ENCODE measurements at places on chromosomes 12 and 14. TPM values are rescaled to one million over a fixed set of nuclear protein-coding genes. Genes with fewer than 3 reads are reported as not detected.

The LYZ gene
- not detected for total RNA-seq

The GPR84 gene
- total RNA-seq, result not detected

The OTOGL gene
- total RNA-seq, result 0.28 TPM

The TGM1 gene
- total RNA-seq, result 0.56 TPM

The OR6C2 gene
- total RNA-seq, result not detected

DNA sequence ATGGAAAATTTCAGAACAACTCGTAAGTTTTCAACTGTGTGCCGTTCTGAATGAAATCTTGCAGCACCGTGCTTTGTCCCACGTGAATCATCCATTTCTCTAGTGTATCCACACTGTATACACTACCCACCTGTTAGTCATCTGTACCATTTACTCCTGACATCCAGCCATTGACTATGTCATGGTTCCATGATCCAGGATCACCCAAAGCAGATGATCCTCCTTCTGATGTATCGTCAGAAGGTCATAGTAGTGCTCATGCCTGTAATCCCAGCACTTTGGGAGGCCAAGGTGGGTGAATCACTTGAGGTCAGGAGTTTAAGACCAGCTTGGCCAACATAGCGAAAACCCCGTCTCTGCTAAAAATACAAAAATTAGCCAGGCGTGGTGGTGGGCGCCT lies 122.9 kb downstream of the PPHLN1 start:
- H3K4me1 ChIP-seq, result no peaks in the 10 kb centered on the region
- H3K36me3 ChIP-seq, result peaks cover 6% of the 10 kb centered on the region
- no peaks in the 10 kb centered on the region for H3K27me3 ChIP-seq

GRCh38 chr14:56367416-56367815 lies 212.2 kb upstream of the TMEM260 start:
- H3K4me3 ChIP-seq, result no peak overlapping the region
- no peak overlapping the region for H3K27ac ChIP-seq
- H3K27me3 ChIP-seq, result no peaks in the 10 kb centered on the region
- DNase-seq, result no peak
- H3K36me3 ChIP-seq, result no peaks in the 10 kb centered on the region

GRCh38 chr12:101051901-101052550 lies 158.0 kb downstream of the SLC5A8 start:
- DNase-seq, result peak; percentile 81
- peak overlapping the region; percentile 48 for H3K27ac ChIP-seq
- peaks cover 4% of the 10 kb centered on the region for H3K4me1 ChIP-seq

DNA sequence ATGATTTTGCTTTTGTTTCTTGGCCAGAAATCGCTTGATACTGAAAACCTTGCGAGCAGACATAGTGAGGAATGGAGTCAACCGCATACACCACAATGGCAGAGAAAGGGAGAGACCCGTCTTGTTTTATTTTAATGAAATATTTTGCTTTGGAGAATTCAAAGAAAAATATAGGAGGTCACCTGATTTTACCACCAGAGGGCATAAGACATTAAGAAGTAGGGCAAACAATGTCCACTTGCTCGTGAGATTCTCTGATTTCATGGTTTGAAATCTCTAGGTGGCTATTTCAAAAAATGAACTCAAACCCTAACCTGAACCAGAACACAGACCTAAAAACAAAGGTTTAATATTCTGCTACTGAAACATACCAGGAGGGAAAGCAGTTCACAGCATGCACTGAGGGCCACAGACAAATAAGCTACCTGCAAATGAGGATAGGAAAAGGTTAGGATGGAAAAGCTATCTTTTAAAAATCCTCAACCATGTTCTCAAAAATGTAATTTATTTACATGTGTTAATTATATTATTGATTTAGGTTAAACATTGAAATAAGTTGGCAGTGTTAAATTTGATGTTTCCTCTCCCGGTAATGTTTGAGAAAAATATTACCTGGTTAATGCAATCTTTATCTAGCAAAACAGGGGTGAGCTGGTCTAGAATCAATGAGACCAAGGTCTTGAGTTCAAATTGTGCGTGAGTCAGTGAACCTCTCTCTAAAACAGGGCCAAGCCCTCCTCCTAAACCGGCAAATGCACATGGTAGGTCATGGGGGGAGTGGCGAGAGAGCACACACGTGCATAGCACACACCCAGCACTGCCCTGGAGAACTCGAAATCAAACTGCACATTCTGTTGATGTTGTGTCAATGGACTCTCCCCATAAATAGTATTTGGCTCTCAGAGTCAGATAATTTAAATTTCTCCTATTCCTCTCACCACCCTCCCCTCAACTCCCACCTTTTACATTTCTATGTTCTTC lies 12.5 kb downstream of the IFNG-AS1 start:
- no peak overlapping the region for H3K27ac ChIP-seq
- peaks cover 2% of the 10 kb centered on the region for H3K4me1 ChIP-seq
- H3K4me3 ChIP-seq, result no peak overlapping the region

- H3K4me1 ChIP-seq, result peaks cover 11% of the 10 kb centered on the region
- DNase-seq, result no peak
- no peak overlapping the region for H3K27ac ChIP-seq
- no peaks in the 10 kb centered on the region for H3K36me3 ChIP-seq
- no peaks in the 10 kb centered on the region for H3K27me3 ChIP-seq
Observed at GRCh38 chr12:22272335-22273151, 62.0 kb downstream of the ST8SIA1 start.

DNA sequence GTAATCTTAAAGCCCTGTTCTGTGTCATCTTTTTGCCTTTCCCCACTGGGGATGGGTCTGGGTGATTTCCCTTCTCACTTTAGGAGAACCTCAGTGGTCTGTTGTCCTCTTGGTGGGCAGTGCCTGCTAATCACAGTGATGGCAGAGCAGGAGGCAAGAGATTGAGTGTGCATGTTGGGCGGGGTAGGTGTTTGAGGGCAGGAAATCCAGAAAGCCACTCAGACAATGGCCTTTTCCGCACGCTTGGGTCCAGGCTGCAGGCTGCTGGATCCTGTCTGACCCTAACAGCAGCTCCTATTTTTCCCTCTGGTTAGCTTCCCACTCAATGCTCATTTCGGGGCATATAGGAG lies 13.7 kb upstream of the ITGA5 start:
- peaks cover 22% of the 10 kb centered on the region for H3K4me1 ChIP-seq
- no peaks in the 10 kb centered on the region for H3K27me3 ChIP-seq
- H3K36me3 ChIP-seq, result no peaks in the 10 kb centered on the region
- no peak overlapping the region for H3K4me3 ChIP-seq

DNA sequence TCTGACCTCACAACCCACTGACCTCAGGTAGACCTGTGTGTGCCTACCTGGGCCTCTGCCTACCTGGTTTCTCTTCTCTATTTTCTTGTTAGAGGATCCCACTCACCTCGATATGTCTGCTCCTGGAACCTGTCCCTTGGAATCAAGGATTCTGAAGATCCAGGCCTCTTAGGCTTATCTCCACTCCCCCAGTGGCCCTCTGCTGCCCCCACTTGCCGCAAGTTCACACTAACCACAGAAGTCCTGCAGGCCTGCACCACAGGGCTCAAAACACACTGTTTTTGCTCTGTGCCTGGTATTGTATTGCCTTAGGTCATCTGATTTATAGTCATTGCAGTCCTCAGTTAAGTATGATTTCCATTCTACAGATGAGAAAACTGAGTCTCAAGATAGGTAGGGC lies 15.3 kb upstream of the NRXN3 start:
- no peaks in the 10 kb centered on the region for H3K4me1 ChIP-seq
- no peak for DNase-seq
- H3K27ac ChIP-seq, result no peak overlapping the region
- no peaks in the 10 kb centered on the region for H3K27me3 ChIP-seq
- H3K36me3 ChIP-seq, result no peaks in the 10 kb centered on the region

GRCh38 chr14:105197211-105197641 lies 16.1 kb upstream of the NUDT14 start:
- H3K4me3 ChIP-seq, result no peak overlapping the region
- no peak overlapping the region for H3K27ac ChIP-seq
- DNase-seq, result peak; percentile 35
- H3K36me3 ChIP-seq, result no peaks in the 10 kb centered on the region
- peaks cover 10% of the 10 kb centered on the region for H3K4me1 ChIP-seq

DNA sequence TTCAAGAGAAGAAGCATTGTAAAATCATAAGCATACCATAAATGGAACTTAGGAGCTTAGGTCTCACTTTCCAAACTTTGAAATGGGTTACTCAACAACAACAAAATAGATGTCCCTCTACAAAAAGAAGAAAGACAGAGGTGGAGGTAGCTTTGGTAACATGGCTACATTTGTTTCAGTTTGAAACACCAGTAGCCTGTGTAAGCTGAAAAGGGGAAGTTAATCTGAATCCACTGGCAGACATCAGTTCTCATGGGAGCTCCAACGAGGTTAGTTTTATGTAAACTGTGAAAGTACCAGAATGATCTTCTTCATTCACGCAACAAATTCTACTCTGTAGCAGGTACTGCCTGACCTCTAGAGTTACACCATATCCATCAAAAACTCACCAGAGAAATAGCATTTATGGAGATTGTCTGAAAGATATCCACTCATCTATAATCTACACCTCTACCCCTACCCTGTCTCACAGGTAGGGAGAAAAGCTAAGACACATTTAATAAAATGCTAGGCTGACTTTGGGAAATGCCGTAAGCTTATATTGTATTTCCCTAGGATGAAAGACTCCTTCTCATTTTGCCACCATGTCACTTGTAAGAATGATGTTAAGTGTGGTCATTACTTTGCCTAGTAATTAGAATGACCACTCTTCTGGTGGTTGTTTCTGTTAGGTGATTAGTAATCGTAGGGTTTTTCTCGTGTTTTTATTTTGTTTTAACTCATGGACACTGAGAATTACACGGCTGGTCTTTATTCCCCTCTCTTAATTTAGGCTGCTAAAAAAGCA lies 224.1 kb downstream of the ASCL1 start:
- no peak overlapping the region for H3K4me3 ChIP-seq
- H3K27ac ChIP-seq, result no peak overlapping the region
- no peaks in the 10 kb centered on the region for H3K36me3 ChIP-seq
- DNase-seq, result no peak

DNA sequence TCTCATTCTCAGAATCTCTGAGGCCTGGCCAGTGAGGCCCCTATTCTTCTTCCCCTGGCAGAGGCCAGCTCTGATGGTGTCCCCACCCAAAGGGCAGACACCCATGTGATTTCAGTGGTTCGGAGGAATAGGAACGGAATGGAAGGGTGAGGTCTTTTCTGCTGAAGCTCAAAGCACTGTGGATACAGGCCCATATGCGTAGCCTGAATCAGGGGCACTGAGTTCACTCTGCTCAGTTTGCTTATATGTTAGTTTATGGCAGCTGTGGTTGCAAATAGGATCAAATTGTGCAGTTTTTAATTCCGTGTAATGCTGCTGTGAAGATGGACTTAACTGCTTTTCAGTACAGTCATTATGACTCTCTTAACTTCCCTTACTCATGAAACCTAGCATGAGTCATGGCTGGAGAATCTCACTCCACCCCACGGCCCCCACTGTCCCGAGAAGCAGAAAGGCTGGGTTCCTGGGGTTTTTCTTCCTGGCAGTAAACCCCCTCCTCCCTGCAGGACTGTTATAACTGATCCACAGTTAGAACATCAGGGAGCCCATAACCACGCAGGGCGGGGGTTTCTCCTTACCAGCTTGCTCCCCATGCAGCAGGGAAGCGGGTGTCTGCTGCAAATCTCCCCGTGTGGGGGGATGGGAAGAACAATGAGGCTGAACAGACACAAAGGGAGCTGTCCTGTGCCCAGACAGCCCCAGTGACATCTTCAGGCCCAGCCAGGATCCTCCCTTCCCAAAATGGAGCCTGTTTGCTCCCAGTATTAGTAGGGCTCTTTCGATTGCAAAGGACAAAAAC lies 122.7 kb downstream of the SLC38A6 start:
- peak overlapping the region; percentile 95 for H3K27ac ChIP-seq
- no peak overlapping the region for H3K4me3 ChIP-seq
- H3K36me3 ChIP-seq, result no peaks in the 10 kb centered on the region
- H3K27me3 ChIP-seq, result no peaks in the 10 kb centered on the region
- peaks cover 42% of the 10 kb centered on the region for H3K4me1 ChIP-seq

DNA sequence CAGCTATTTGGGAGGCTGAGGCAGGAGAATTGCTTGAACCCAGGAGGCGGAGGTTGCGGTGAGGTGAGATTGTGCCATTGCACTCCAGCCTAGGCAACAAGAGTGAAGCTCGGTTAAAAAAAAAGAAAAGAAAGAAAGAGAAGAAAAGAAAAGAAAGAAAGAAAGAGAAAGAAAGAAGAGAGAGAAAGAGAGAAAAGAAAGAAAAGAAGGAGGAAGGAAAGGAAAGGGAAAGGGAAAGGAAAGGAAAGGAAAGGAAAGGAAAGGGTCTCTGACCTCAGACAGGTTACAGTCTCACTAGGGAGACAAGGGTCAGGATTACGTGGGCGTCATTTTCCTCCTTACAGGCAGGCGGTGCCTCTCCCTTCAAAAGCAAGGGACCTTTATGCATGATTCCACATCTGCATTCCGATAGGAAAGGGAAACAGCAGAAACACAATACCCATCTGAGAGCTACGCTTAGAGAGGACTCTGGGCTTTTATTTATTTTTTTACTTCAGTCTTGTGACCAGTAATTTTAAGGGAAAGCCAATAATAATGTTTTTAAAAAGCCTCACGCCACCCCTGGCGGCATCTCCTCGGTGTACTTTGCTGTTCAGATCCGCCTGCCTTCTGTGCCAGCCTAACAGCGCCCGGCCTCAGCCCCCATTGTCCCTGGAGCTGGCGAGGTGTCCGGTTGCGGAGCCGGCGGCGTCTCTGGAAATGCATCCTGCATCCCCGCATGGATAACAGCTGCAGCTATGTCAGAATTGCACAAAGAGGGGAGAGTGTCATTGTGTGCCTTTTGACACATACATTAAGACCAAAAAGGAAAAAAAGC lies 945 bp upstream of the HIP1R start:
- DNase-seq, result peak; percentile 44
- no peaks in the 10 kb centered on the region for H3K36me3 ChIP-seq

DNA sequence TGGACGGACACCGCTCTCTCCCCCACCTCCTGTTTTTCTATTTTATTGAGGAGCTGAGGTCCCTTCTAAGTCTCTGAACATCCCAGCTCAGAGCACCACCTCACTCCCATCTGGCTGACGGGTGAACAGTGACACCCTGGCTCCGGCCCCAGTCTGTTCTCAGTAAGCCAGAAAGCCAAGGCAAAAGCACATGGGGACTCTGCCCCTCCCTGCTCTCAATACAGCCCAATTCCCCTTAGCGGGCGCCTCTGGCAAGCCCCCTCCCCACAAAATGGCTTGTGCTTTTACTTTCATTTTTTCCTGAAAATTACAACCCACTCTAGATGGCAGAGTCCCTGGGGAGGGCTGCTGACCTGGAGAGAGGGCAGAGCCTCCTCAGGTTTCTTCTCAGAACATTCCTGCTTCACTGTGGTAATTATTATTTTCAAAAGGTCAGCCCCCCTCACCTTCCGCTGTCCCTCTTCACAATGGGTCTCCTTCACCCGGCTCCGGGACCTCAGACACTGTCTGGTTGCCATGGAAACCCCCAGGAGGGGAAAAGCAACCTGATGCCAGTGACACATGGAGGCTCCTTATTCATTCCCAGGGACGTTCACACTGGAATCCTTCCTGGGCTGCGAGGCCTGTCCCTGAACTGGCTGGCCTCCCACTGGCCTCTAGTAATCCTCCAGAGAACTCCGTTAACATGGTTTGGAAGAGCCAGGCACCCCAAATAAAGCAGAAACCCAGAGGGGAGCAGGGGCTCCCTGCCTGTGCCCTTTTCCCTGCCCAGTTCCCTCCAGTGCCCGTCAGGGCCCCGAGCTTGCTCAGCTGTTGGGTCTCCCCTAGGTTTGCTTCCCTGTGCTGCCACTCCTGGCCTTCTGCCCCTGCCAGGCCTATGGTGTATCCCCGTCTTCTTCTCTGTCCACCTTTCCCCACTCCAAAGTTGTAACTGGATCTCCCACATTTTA lies 15.9 kb downstream of the COL2A1 start:
- no peaks in the 10 kb centered on the region for H3K4me1 ChIP-seq
- peak; percentile 33 for DNase-seq
- H3K27me3 ChIP-seq, result peaks cover 33% of the 10 kb centered on the region

All from IMR-90 (cell line).